Jurkat, Clone E6-1 (cell line): ENCODE measurements at places on chromosomes 3 and 15.

DNA sequence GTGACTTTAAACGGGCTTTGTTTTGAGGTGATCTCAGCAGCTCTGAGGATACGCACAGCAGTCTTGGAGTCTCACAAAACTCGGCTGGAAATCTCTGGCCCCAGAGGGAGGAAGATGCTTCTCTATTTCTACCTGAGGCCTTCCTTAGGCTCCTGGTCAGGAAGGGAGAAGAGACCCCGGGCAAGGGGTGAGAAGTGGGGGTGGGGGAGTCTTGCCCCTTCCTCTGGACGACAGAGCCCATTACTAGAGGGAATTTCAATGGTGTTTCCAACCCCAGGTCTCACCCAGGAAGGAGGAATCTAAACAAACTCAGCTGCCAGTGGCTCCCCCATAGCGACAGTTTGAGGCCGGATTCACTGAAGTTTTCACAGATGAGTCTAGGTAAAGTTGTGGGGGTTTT lies 37.4 kb upstream of the PCSK6 start:
- no peak for DNase-seq

DNA sequence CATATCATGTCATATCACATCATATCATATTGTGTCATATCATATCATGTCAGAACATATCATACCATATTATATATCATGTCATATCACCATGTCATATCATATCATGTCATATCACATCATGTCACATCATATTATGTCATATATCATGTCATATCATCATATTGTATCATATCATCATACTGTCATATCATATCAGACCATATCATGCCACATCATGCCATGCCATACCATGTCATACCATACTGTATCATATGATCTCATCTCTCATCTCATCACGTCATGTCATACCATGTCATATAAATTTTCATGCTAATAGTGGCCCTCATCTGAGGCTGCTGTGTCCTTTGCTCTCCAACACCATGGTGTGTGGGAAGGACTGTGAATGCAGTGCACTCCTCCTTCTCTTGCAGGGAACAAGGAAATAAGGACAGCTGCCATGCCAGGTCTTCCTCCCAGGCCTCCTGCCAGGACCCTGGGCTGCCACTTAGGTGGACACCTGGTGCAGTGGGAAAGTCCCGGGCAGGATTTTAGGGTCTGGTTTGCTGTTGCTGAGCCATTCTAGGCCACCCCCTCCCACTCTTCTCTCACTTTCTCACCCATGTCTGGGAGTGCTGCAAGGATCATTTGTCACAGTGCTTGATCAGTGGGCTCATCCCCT lies 72.4 kb upstream of the TRPM1 start:
- DNase-seq, result no peak

DNA sequence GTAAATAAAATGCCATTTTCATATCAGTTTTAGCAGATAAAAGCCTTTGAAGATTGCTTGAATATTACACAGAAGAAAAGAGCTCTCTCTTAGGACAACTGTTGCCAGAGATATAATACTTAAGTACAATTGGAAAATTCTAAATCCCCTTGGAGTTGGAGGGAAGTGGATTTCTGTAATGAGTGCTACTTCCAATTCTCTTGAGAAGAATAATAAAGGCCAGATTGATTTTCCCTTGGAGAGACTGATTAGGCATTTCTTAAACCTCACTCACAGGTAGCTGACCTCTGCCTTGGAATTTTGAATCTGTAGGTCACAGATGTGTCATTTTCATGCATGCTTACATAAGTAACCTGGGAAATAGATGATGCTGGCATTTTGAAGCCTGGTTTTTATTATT lies 29.8 kb upstream of the PSMD6 start:
- DNase-seq, result no peak

DNA sequence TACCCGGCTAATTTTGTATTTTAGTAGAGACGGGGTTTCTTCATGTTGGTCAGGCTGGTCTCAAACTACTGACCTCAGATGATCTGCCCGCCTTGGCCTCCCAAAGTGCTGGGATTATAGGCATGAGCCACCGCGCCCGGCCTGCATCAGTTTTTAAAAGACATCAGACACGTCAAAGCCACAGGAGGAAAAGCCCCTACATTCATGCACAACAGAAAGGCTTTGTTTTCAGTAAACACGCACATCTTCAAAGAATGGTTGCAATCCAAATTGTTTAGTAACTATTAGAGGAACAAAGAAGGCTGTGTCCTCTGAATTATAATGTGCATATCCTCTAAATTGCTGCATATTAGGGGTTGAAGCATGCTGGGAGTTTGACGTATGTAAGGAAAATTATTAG lies 53.3 kb downstream of the BTD start:
- no peak for DNase-seq
